ENCODE measurements at places on chromosomes 5 and 9.

GRCh38 chr5:139126711-139127111, 71.5 kb downstream of the SIL1 start:
- DNase-seq = no peak

- DNase-seq = no peak
These were observed 81.5 kb downstream of the AMBP start for GRCh38 chr9:113996531-113997001.

DNA sequence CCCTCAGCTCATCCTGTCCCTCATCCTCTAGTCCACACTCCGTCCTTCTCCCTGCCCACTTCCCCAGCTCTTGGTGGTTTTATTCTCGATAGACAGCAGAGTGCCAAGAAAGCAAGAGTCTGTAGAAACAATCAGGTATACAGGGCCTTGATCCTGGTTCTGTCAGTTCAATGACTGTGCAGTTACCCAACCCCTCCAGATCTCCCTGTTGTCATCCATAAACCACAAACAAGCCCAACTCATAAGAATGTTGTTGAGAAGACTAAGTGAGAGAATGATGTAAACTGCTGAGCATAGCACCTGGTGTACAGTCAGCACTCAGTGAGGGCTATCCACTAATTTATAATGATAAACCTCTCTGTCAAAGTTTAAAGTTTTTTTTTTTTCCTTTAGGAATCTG, 31.3 kb downstream of the ISL1 start:
- DNase-seq = no peak

DNA sequence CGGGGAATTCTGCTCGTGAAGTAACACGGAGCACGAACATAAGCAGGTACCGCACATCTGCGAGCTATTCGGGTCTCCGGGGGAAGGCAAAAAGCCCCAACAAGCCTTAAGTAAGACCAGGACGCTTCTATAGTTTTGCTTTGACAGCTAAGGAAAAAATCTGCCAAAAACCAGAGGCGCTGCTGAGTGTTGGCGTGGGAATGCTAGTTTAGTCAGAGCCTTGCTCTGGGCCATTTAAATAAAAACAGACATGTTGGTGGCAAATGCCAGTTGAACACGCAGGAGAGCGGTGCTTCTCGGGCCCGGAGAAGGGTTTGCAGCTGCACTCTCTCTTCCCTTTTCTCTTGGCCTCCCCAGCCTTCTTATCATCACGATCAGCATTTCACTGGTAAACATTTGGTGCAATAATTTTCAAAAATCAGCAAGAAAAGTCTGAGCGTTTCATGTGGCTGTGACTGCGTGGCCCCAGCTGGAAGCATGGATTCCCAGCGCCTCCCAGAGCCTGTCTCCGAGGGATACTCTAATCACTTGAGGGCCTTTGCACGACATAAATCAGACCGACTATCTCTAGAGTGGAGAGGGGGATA, 6.4 kb upstream of the NOTCH1 start:
- DNase-seq = no peak

- no peak for DNase-seq
These were observed 18.5 kb upstream of the SNX2 start for GRCh38 chr5:122756264-122756911.

- no peak for DNase-seq
These were observed 338.6 kb upstream of the TNC start for GRCh38 chr9:115456515-115456914.

GRCh38 chr9:89351584-89352300, 33.4 kb downstream of the SECISBP2 start:
- DNase-seq = no peak

GRCh38 chr5:82828211-82828610, 249.0 kb downstream of the TMEM167A start:
- no peak for DNase-seq

Data from stimulated activated CD4-positive, alpha-beta T cell treated with anti-CD3 and anti-CD28 coated beads, Interleukin-12 subunit alpha, Interleukin-12 subunit beta, amount 100 ng/mL, for 24 hours (primary cell).